ENCODE measurements at places on chromosomes 16 and 17.
A peak's percentile ranks its signal among the peaks of the same experiment; 100 is the strongest.

DNA sequence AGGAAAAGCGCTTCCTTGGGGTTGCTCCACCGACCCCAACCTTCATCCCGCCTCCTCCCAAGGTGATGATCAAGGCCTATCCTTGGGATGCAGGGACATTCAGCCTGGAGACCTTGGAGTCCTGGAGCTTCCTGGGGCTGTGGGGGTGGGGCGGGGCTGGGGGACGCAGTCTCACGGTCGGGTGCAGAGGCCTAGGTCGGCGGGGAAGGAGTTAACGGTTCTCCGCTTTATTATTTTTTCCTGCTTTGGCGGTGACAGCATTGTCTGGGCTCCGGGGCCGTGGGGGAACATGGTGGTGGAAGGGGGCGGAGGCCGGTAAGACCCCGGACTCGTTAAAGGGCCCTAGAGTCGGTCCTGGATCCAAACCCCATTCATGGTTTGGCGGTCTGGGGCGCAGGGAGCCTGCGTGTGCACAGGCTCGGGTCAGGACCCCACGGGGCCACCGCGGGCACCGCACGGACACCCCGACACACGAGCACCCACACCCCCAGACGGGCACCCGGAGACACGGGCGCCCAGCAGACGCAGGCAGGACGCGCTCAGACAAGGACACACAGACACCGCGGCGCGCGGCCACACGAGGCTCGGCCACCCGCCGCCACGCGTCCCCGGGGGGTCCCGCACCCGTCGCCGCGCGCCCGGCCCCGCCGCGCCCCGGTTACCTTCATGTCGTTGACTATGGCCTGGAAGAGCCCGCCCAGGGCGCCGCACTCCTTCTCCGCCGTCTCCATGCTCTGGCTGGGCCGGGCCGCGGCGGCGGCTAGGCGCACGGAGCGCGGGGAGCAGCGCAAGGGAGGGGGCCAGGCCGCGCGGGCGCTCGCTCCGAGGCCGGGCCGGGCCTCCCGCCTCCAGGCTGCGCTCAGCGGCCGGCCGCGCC is 554 bp downstream of the MTSS2 start:
- DNase-seq, result peak; percentile 24

DNA sequence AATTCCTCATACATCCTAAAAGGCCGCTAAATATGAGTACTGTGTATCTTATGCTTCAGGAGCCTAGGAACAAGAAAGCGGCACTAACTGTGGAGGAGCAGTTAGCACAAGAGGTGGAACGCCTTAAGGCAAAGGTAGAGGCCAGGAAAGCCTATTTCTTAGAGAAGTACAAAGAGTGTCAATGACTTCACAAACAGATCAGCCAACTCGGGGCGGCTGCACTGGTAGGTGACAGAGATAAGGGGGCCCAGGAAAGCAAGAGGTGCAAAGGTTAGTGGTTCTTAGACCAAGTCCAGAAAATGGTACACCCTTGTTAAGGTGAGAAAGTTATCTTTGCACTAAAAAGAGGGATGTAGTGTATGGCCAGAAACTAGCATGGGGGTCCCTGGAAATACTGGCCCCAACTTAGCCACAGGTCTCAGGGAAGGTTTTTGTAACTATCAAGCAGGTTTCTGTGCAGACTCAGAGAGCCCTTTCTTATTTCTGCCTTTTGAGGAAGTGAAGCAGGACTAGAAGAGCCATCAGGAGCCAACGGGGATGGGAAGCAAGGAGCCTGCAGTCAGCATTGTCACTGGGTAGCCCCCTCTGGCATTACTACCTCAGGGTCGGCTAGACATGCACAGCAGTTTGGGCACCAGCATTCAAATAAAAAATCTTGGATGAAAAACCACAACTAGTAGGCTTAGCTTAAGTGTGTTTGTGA is 24.1 kb downstream of the CALCOCO2 start:
- DNase-seq, result no peak

DNA sequence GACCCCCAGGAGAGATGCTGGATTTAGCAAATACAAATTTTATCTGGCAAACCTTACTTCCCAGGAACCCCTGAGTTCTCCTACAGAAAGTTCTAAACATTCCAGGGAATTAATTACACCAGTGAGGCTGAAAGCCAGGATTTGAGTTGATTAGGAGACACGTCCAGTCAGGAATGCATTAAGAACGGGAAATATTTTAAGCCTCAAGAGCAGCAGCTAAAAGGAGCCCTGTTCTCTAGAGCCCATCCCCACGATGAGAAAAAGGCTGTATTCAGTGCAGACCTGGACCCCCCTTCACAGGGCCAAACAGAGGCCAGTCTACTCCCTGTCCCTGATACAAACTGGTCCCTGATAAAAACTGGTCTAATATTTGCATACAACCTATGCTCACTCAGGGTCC is 55.0 kb downstream of the VAT1L start:
- no peak for DNase-seq

GRCh38 chr17:65683428-65683827 is 122.0 kb upstream of the AXIN2 start:
- no peak for DNase-seq

- no peak for DNase-seq
Measured at GRCh38 chr16:72749091-72749490, 298.8 kb downstream of the ZFHX3 start.

GRCh38 chr17:61205401-61205800 is 194.2 kb upstream of the TBX2 start:
- DNase-seq, result no peak
